Muscle of arm (tissue), 14 donors: ENCODE measurements at places on chromosomes 6 and 20. TPM values are rescaled to one million over a fixed set of nuclear protein-coding genes. Genes with fewer than 3 reads are reported as not detected.

Gene DNAH8
- 0.69 TPM for polyA plus RNA-seq

DNA sequence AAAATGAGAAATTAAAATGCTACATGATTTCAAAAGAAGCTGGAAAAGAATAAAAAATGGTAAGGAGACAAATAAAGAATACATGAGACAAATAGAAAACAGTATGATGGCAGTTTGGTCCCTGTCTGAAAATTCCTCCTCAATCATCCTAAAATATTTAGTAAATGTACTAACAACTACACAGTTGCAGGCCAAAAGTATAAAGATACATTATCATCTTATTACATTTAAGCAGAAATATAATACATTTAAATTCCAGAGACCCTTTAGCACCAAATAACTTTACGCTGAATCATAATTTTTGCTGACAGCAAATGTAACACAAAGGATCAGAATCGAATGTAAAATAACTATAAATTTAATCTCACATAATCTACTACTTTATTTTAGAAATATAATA is 4.4 kb downstream of the HMGCLL1 start:
- no peak for DNase-seq

GRCh38 chr6:158233214-158233795 is 65.2 kb downstream of the GTF2H5 start:
- no peak for DNase-seq

GRCh38 chr6:33144373-33144772 is 47.9 kb downstream of the COL11A2 start:
- DNase-seq: no peak

DNA sequence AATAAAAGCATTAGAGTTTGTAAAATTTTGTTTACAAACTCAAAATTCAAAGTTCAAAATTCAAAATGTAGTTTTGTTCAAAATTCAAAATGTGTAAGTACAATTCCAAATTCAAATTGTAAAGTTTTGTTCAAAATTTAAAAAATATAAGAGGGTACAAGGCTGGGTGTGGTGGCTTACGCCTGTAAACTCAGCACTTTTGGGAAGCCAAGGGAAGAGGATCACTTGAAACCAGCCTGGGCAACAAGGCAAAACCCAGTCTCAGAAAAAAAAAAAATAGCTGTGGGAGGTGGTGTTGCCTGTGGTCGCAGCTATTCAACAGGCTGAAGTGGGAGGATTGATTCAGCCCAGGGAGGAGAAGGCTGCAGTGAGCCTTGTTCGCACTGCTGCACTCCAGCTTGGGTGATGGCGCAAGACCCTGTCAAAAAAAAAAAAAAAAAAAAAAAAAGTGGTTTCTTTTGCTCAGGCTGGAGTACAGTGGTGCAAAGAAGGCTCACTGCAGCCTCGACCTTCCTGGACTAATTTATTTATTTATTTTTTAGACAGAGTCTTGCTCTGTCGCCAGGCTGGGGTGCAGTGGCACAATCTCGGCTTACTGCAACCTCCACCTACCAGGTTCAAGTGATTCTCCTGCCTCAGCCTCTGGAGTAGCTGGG is 5.4 kb upstream of the ZBTB12 start:
- no peak for DNase-seq

DNA sequence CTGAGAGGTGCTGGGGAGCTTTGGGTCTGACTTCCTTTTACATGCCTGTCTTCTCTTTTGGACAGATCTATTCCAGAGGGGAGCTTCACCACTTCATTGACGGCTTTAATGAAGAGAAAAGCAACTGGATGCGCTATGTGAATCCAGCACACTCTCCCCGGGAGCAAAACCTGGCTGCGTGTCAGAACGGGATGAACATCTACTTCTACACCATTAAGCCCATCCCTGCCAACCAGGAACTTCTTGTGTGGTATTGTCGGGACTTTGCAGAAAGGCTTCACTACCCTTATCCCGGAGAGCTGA is 13.1 kb downstream of the PRDM1 start:
- no peak for DNase-seq

- no peak for DNase-seq
These were observed 273.0 kb upstream of the PREP start for GRCh38 chr6:105675715-105676397.

GRCh38 chr6:14770040-14770439 is 475.8 kb upstream of the JARID2 start:
- DNase-seq: no peak
